ENCODE measurements at places on chromosomes 12 and 14.

DNA sequence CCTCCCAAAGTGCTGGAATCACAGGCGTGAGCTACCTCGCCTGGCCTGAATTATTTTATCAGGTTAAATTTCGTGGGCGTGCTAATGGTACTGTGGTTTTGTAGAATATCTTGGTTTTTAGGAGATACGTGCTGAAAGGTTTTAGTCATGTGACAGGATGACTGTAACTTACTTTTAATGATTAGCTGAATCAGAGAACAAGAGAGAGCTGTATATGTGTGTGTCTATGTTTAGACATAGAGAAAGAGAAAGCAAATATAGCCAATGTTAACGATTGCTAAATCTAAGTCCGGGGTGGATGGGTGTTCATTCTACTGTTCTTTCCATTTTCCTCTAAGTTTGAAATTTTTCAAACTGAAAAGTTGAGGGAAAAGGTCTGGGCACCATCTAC lies 9.2 kb upstream of the PNMA1 start:
- DNase-seq = no peak

DNA sequence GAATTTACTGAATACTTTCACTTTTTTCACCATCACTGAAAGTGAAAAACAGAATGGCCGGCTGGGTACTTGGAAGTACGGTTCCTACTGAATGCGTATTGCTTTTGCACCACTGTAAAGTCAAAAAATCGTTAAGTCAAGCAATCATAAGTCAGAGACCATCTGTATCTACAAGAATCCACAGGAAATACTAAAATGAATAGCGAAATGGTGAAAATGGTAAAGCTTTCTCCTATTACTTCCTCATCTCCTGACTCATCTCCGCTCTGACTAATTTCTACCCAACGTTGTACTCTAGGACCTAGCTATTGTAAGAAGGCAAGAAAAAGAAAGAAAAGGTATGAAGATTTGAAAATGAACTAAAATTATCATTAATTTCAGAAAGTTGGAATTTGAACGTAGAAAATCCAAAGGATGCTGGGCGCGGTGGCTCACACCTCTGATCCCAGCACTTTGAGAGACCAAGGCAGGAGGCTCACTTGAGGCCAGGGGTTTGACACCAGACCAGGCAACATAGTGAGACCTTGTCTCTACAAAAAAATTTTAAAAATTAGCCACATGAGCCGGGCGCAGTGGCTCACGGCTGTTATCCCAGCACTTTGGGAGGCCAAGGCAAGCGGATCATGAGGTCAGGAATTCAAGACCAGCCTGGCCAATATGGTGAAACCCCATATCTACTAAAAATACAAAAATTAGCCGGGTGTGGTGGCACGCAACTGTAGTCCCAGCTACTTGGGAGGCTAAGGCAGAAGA lies 5.3 kb upstream of the CDCA4 start:
- DNase-seq = no peak

GRCh38 chr14:102848830-102849525 lies 71.7 kb downstream of the TRAF3 start:
- DNase-seq = no peak

GRCh38 chr12:120209851-120210250 lies 8.9 kb upstream of the RPLP0 start:
- no peak for DNase-seq

All from SW480 (cell line).